ENCODE measurements at places on chromosomes 13 and 19.
A peak's percentile ranks its signal among the peaks of the same experiment; 100 is the strongest.

- DNase-seq, result no peak
These were observed 9.4 kb upstream of the DPY19L3 start for GRCh38 chr19:32396046-32396652.

DNA sequence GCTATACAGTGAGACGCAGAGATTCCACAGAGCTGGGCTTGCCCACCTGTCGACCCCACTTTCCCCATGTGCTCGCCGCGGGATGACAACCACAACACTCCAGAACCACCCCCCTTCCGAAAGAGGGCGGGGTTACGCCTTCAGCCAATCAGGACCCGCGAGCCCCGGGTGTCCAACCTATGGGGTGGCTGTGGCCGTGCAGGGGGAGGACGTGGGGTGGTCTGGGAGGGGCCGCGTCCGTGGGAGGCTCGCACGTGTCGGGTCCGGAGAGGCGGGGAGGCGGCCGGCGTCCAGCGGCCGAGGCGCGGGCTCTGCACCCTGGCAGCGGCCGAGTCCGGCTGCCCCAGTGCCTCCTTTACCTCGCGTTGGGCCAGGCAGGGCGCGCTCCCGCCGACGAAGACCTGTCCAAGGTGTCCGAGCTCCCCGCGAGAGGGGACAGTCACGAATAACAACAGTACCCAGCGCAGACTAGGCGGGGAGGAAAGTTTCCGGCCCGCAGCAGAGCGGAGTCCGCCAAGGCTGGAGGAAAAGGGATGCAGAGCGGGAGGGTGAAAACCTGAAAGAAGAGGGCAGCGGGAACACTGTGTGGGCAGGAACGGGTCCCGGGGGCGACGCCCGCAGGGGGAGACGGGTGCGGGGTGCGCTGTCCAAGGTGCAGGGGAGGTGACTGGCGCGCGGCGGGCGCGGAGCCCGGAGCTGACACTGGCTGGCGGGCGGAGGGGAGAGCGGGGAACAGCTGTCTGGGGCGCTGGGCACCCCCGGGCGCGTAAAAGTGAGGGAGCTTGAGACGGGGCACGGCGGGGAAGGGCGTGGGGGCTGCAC, 911 bp downstream of the ENOX1 start:
- no peak for DNase-seq

DNA sequence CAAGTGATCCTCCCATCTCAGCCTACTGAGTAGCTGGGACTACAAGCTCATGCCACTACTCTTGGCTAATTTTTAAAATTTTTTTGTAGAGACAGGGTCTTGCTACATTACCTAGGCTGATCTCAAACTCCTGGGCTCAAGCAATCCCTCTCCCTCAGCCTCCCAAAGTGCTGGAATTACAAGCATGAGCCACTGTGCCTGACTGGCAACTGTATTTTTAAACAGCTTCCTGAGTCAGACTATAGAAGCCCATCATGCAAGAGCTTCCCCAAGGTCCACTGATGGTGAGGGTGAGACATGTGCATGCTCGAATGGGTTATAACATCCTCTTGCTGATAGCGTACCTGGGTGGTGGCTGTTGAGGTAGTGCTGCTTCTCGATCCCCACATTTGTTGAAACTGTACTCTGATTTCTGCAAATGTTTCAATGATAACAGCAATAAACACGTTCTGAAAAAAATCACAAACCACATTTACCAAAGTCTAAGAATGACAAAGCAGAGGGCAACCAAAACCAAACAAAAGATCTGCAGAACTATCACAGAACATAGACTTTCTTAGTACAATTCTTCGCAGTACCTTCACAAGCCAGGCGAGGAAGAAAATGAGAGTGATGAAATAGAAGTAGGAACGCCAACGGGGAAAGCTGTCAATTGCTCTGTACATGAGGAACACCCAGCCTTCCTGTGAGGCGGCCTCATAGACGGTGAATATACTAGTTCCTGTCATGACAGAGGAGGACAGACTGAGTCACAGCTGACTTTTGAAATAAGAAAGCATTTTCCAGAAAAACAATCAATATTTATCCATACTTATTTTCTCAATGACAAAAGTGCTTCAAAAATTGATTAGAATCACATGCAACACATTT, 124.4 kb downstream of the NALCN start:
- DNase-seq, result no peak

- no peak for DNase-seq
These were observed 351.4 kb downstream of the KCNRG start for GRCh38 chr13:50366488-50367174.

DNA sequence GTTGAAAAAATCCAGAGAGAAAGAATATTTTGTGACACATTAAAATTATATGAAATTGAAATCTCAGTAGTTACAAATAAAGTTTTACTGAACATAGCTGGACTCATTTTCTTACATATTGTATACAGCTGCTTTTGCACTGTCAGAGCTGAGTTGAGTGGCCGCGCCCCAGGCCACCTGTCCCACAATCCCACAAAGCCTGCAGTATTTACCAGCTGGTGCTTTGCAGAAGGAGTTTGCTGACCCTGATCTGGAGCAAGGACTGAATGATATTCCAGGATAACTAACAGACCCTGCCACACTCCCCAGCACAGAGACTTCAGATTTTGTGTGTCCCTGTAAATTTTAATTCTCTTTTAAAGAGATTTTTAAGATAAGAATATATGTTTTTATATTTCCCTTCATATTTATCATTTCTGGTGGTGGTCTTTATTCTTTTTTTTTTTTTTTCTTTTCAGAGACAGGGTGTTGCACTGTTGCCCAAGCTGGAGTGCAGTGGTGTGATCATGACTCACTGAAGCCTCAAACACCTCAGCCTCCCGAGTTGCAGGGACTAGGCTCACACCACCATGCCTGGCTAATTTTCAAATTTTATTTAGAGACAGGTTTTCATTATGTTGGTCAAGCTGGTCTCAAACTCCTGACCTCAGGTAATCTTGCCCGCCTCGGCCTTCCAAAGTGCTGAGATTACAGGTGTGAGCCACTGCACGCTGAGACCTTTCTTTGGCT, 48.5 kb downstream of the TDRD12 start:
- no peak for DNase-seq

DNA sequence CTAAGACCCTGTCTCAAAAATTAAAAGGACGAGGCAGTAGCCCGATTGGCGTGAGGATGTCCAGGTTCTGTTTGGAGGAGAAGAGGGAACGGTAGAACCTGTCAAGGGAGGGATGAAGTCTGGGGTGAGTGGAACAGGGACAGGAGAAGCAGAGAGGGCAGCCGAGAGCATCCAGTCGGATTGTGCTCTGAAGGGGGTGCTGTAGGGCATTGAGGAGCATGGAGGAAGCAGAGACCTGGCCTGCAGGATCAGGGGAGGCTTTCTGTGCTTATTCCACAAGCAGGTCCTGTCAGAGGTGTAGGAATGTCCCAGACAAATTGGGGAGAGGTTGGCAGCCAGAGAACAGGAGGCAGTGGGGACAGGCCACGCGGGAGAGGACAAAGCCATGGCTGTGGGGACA, 14.1 kb downstream of the AP2A1 start:
- no peak for DNase-seq

DNA sequence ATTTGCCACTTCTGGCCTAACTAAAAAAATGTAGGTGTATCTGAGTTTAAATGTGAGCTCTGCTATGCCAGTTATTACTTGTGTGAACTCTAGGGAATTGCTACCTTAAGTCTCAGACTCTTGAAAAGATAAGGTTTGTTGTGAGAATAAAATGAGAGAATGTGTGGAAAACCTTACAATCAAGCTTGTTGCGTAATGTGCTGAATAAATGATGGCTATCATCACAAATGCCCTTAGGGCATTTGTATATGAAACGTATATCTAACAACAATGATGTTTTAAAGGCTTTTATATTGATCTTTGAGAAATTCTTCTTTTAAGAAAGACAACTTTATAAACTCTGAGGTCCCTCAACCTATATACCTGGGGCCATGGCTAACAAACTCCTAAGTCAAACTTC, 384.8 kb downstream of the ITGBL1 start:
- no peak for DNase-seq

- DNase-seq, result no peak
These were observed 34.4 kb downstream of the PEPD start for GRCh38 chr19:33486936-33487811.

- no peak for DNase-seq
These were observed 2.8 kb downstream of the MAMSTR start for GRCh38 chr19:48716562-48717291.

DNA sequence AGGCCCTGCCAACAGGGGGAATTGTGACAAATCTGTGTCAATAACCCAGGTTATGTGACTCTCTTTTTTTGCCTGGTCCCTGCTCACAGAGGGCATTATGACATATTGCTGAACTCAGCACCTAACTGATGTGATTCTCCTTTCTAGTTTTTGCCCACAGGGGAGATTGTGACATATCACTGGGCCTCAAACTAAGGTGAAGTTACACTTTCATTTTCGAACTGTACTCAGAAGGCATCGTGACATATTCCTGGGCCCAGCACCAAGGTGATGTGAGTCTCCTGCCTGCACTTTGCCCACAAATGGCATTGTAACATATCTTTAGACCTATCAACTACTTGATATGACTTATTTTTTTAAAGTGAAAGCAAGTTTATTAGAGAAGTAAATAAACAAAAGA, 83.0 kb downstream of the ZNF728 start:
- no peak for DNase-seq

- no peak for DNase-seq
These were observed 27.3 kb downstream of the RUBCNL start for GRCh38 chr13:46359714-46360113.

- DNase-seq, result no peak
These were observed 53.8 kb downstream of the MBNL2 start for GRCh38 chr13:97275776-97276501.

DNA sequence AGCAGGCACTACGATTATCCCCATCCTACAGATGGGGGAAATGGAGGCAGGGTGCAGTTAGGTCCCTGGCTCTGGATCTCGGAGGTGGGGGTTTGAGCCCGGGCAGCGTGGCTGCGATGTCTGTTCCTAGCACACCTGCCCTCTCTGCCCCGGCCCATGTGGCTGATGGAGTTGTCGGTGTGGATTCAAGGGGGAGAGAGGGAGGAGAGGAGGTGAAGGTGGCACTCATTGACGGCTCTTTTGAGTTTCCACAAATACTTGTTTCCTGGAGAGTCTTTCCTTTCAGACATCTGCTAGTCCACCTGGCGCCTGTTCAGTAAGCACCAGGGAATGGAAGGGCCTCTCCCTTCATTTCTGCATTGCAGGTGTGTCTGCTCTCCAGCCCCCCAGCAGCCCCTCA, 69.9 kb downstream of the ARHGEF18 start:
- DNase-seq, result no peak

GRCh38 chr19:33187183-33187540, 7.0 kb upstream of the LRP3 start:
- no peak for DNase-seq

DNA sequence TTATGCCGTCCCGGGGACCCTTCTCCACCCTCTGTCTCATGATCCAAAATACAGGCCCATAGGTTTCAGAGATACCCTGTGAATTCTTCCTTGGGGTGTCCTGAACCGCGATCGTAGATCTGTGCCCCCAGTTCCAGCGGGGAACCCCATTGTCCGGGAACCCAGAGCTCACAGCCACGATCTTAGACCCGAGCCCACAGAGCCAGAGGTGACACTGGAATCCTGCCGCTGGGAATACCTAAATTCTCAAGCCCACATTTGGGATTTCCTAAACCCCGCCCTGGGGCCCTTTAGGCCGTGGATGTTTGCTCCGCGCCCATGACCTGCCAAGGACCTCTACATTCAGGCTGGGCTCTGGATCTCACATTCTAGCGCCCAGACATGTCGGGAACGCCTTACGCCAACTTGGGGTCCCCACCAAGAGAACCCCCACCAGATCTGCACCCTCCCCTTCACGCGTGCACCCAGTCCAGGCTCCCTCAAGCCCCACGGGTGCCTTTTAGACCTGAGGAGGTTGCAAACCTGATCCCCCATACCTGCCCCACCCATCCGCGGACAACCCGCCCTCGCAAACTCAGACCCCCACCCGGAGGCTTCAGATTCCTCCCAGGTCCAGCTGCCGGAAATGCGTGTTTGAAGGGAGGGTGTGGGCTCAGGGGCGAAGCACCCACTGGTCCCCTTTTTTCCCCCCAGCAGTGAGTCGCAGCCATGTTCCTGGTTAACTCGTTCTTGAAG, 605 bp downstream of the CAPNS1 start:
- DNase-seq, result no peak

DNA sequence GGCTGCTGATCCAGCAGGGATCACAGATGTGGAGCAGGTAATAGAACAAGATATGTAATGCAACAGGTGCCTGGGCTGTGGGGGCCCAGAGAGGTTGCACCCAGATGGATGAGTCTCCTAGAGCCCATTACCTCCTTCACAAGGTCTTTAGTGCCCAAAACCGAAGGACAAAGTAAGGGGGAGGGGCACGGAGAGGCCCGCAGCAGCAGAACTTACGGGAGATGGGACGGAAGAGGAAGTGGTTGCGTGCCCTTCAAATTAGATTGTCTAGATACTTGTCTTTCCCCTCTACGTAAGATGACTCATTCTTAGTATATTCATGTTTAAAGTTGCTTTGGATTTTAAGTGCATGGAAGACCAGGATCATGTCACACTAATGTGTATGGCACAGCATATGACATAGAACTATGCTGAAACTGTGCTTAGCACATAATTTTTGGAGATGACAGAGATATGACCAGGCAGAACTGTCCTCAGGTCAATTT, 5.7 kb upstream of the MRPS31 start:
- DNase-seq, result peak; percentile 51

- peak; percentile 42 for DNase-seq
These were observed 18.8 kb downstream of the PDCD5 start for GRCh38 chr19:32599736-32600157.

DNA sequence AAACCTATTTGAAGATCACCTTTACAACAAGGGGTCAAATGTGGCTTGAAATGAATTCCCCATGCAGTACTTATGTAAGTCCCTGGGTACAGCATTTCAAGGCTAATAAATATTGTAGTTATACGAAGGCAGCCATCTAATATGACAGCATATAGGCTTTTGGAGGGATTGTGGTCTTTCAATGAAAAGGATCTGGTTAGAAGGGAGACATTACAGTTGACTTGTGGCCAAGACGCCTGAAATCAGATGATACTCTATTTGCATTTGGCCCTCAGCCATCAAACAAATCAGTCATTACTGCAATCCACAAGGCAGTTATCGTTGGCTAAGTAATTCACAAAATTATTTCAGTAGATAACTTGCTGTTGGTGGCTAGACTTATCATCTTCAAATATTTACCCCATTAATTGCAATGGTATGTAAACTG, 242.7 kb downstream of the DCLK1 start:
- no peak for DNase-seq

DNA sequence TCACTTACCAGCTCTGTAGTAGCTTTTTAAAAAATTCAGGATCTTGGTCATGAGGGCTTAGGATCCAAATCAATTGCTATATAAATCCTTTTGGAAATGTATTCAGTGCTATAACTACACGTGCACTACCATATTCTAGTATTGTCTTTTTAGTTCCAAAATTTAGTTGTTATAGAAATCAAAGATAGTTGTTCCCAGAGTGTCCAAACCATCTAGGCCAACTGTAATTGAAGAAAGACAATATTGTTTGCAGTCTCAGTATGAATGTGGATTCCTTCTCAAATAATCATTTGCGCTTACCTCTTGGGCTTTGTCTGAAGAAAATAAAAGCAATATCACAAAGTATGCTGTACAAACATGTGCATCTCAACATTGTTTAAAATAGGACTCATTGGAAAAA, 184.1 kb upstream of the EDNRB start:
- no peak for DNase-seq
